HFF-Myc (cell line): ENCODE measurements at places on chromosomes 12 and 14.

DNA sequence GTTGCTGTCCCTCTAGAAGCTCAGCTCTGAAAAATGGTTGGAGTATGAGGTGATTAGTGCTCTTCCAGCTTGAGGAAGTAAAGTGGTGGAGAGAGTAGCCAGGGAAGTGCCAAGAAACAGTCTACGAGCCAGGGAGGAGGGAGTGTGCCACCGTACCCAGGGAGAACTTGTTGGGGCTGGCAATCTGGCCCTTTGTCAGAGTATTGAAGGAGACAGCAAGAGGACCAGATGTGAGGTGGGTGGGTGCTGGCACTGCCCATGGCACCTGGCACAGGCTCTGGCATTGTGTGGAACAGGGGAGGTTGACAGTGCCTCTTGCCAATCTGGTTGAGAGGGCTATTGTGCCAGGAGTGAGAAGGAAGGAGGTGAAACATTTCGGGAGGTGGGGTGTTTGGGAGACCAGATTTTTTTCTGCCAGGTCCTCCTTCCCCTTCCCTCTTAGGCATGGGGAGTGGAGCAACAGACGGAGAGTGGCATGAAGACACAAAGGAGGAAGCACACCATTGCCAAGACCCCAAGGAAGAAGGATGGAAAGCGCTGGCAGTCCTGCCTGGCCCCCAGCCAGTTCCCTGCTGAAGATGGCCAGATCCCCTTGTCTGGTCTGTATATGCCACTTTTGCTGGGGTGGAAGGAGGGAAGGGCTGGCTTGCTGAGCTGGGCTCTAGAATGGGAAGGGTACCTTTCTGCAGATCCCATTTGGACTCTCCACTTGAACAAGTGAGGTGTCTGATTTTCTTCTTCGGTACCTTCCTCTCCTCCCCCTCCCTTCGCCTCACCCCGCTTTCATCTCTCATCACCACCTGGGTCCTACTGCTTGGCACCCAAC, 37.5 kb downstream of the ZFHX2 start:
- no peak for DNase-seq

GRCh38 chr12:47808574-47809365, 10.9 kb downstream of the HDAC7 start:
- DNase-seq: no peak

DNA sequence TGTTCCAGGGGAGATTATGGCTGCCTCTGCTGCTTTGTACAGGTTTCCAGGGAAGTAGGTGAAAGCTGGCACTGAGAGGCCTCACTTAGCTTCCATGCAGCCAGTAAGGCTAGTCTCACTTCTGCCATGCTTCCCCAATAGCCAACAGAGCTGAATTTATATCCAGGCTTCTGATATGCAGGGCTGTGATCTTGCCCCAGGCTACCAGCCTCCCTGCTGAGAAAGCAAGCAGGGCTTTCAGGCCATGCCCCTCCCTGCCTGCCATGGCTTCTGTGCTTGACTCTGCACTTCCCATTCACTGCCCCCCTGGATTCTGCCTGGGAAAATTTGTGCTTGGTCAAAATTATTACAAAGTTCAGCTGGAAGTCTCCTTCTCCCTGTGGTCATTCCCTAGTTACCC, 302.1 kb upstream of the FBXO33 start:
- no peak for DNase-seq

DNA sequence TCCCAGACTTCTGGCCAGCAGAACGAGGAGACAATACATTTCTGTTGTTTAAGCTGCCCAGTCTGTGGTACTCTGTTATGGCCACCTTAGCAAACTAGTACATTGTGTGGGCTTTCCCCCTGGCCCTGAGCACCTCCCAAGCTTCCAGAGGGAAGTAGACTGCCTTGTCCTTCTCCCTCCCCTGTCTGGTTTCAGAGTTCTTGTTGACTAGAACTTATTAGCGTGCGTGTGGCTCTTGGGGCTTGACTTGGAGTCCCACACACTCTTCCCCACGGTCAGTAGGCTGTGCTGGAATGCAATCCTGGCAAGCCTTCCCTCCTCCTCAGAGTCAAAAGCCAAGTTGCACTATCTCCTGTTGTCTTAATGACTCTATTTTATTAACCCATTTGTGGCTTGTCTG, 27.7 kb downstream of the FBLN5 start:
- no peak for DNase-seq

DNA sequence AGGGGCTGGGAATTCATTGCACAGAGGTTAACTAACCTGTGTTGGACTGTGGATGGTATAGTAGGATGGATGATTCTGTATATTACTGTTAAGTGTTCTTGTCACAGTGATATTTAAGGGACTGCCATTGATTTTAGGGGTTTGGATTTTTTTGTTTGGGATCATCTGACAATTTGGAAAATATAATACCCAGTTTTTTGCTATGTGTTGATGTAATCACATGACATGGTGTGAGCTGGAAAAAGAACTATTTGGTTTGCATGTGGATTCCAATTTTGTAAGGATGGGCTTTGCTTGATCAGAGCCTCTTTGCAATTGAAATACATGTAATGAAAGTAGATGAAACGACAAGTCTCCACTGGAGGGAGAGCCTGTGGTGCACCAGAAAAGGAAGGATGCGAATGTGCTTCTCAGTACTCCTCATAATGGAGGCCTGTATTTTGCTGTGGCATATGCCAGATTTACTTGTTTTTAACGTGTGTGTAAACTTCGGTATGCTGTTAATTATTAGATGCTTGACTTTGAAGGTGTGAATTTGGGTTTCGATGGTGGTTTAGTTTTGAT, 2.7 kb downstream of the DYRK2 start:
- DNase-seq: no peak

GRCh38 chr14:33586806-33587205, 364.1 kb downstream of the EGLN3 start:
- DNase-seq: no peak

DNA sequence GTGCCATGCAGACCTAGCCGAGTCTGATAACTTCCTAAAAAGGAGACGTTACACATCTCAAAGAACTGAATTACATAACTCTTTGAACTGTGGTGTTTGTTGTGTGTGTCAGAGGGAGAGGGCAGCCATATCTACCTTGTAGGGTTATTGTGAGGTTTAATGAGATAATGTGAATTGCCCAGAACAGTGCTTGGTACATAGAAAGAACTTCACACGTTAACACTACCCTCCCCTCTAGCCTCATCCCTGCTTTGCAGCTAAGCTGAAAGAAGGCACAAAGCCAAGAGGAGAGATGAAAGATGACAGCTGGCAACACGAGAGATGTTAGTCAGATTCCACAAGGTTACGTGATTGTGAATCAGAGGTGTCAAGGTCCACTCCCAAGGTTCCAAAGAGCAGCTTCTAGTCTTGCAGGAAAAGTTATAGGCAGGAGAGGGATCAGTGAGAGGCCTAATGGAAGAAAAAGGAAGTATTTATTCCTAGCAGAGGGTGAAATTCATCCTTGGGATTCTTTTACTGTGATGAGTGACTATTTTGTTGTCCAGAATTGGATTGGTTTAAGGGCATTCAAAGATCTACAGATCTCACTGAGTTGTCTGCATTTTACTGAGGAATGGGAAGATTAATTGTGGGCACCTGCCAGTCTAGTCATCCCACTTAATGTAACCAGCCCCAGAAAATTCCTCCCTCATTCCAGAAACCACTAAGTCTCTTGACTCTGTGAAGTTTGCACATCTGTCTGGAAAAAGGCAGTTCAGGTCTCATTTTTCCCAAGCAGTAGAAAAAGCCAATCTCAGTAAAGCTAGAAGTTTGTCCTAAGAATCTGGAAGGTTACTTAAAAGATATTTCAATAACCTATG, 25.9 kb upstream of the WNK1 start:
- DNase-seq: no peak

GRCh38 chr12:6372403-6373003, 2.9 kb downstream of the SCNN1A start:
- peak; percentile 68 for DNase-seq

GRCh38 chr12:4154672-4155225, 118.8 kb upstream of the CCND2 start:
- DNase-seq: no peak

GRCh38 chr12:45666816-45667215, 62.7 kb upstream of the ARID2 start:
- DNase-seq: no peak

DNA sequence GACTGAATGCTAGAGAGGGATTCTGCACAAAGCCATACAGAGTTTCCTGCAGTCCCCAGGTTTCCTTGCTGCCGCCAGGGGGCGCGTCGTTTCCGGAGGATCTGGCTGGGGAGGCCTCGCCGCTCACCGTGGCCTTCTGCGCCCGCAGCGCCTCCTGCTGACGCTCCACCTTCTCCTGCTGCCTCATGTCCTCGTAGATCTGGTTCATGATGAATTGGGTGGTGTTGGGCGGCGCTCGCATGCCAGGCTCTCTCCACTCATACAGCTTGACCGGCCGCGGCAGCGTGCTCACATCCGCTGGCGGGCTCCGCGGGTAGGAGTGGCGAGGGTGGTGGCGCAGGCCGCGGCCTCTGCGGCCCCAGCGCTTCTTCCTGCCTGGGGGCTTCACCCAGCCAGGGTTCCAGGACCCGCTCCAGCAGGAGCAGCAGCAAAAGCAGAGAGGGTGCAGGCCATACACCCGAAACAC, 987 bp downstream of the CCER1 start:
- DNase-seq: no peak

DNA sequence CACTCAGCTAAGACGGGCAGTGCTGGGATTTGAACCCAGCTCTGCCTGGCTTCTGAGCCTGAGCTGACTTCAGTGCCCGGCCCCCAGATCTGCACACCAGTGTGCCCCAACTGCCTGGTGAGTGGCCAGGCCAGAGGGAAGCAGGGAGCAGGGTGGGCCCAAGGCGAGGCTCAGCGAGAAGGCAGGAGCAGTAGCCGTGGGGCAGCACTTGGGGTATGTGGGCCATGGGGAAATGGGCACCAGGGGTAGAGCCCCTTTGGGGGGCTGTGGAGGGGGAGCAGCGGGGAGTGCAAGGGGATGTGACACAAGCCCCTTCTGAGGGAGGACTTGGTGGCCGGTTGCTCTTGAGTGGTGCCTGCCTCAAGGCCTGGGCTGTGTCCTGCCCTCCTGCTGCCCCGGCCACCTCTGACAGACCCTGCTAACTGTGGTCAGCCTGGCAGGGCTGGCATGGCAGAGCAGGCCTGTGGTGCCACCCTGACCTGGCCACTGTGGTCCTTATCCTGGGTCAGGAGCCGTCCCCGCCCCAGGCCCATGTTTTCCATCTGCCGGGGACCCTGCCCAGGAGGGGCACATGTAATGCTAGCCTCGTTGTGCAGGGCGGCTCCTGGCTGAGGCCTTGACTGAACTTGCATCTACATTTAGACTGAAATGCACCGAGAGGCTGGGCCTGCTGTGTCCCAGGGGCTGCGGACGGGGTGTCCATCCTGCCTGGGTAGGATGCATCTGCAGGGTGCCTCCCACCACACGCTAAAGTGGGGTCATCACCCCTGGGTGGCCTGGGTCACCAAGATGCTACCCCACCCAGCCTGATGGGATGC, 90.5 kb downstream of the KIF26A start:
- no peak for DNase-seq

GRCh38 chr14:99708449-99708848, 24.4 kb downstream of the CYP46A1 start:
- no peak for DNase-seq

DNA sequence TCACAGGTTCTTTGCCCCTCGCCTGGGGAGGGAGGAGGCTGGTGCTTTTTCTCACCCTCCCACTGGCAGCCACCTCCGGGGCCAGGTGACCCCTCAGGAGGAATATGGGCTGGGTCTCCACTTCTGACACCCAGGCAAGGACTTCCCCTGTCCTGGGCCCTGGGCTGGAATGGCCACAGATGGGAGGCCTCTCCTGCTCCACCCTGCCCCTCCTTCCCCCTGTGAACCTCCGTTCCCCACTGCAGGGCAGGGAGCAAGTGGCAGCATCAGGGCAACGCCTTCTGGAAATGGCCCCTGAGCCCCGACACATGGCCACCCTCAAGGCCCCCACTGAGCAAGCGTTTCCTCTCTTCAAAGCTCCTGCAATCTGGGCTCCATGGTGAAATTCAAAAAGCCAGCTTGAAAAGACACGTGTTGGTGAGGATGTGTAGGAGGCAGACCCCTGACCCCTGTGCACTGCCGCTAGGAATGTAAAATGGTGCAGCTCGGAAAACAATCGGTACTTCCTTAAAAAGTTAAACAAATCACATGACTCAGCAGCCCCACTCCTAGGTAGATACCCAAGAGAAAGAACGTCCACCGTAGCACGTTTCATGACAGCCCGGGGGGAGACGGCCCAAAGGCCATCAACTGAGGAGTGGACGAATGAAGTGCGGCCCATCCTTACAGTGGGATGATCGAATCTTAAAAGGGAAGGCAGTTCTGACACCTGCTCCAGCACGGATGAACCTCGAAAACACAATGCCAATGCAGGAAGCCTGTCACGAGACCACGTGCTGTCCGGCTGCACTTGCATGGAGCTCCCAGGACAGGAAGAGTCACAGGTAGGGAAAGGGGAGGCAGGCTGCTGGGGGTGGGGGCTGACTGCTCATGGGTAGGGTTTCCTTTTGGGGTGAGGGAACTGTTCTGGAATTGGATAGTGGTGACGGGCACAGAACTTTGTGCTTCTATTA, 11.5 kb downstream of the XRCC3 start:
- no peak for DNase-seq

DNA sequence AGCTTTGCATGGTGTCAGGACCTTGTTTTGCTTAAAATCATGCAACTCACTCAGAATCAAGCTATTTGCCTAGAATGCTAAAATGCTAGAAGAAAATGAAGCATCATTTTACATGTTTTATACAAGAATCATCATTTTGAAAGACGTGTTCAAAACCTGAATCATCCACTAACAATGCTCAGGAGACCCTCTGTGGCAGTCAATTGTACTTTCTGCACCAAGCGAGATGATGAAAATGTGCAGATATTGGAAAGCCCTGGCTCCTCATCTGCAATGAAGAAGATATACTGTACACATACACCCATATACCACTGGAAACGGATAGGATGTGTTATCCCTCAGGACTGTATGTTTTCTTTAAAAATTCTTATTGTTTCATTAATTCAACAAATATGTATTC, 92.7 kb downstream of the DYRK2 start:
- no peak for DNase-seq

DNA sequence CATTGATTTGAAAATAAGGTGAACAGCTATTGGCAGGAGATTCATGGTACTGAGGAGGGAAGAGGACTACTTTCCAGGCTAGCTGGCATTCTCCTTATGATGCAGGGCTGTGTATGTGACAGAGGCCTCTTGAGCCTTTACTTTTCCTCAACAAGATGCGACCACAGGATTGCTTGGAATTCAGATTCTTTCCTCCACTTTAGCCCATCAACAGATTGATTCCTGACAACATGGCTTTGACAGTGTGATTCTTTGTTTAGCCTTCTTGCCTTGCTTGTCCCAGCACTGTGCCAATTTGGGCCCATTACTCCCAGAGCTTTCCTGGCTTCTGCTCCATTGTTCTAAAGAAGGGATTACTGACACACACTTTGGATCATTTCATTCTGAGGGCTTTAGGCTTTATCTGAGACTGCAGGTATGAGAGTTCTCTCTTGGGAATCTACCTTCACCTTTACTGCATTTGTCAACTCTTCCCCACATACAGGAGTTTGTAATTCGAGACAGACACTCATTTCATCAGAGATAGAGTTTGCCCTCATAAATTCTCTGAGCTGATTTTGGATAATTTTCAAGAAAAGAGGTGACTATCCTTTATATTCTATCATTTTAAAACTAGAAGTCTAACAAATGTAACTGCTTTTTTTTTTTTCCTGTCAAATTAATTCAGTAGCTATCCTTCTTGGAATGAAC, 206.4 kb upstream of the GZMB start:
- no peak for DNase-seq

GRCh38 chr12:116876151-116876869, 4.9 kb downstream of the HRK start:
- no peak for DNase-seq
